ENCODE measurements at places on chromosomes 7 and 10. TPM values are rescaled to one million over a fixed set of nuclear protein-coding genes. Genes with fewer than 3 reads are reported as not detected.

Gene LBX1
- not detected for total RNA-seq

Gene COBL
- total RNA-seq: not detected

Gene PAOX
- 14.1 TPM for total RNA-seq

Gene TMEM273
- 6.7 TPM for total RNA-seq

Gene PTF1A
- total RNA-seq: not detected

Gene METTL27
- total RNA-seq: 0.66 TPM

Gene TAS2R60
- total RNA-seq: not detected

Gene MKI67
- 3.5 TPM for total RNA-seq

Gene ASAH2B
- 1.3 TPM for total RNA-seq

Gene ADCYAP1R1
- not detected for total RNA-seq

Gene PON1
- not detected for total RNA-seq

Gene MNX1
- not detected for total RNA-seq

Gene FOXI2
- not detected for total RNA-seq

Gene PRKAR2B
- 0.71 TPM for total RNA-seq

Gene FEZF1
- not detected for total RNA-seq

Gene ITIH2
- not detected for total RNA-seq

- H3K36me3 ChIP-seq: peaks cover 71% of the 10 kb centered on the region
- H3K27me3 ChIP-seq: no peaks in the 10 kb centered on the region
Observed at GRCh38 chr7:120955577-120956149, 5.1 kb downstream of the ING3 start.

- H3K27me3 ChIP-seq: no peaks in the 10 kb centered on the region
- peak overlapping the region; percentile 89 for H3K27ac ChIP-seq
- no peak overlapping the region for H3K4me3 ChIP-seq
Observed at GRCh38 chr7:144826208-144826607, 9.6 kb downstream of the TPK1 start.

DNA sequence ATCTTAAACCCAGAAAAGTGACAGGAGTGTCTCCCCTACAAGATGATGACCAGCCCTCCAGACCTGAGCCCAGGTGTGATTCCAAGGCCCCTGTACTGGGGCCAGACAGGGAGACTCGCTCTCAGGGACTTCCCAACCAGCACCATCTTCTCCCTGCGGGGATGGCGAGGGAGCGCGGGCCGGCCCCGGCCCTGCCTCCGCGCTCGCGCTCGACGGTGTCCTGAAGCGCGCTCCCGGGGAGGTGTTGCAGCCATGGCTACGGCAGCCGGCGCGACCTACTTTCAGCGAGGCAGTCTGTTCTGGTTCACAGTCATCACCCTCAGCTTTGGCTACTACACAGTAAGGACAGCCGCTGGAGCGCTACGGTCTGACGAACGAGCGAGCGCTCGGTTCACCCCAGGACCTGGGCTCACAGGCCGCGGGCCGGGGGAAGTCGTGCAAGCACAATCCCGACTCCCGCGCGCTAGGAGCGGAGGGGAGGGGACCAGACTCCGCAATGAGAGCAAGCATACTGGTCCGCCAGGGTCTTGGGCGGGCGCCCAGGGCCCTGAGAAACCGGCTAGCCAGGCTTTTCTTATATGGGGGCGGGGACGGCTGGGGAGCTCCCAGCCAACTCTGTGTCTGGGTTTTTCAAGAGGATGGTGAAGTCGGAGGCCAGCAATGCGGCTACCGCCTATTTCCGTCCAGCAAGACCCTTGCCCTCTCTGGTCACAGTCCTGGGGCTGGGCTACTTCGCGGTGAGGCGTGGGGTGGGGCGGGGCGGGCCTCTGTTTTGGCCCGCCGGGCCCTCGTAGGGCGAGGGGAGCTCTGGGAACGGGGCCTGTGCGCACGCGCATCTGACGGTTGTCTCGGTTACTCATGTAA, at the start of gene TMEM254:
Gene TMEM254 (plus strand): TSS at position 218 of the 864 bp plus-strand sequence. CDS start 35 bp downstream, at position 253.
- peak within 1 kb of the TSS; percentile 91 for H3K27ac ChIP-seq
- H3K27me3 ChIP-seq: no peaks in the 10 kb centered on the region
- peaks cover 16% of the 10 kb centered on the region for H3K36me3 ChIP-seq
- H3K4me3 ChIP-seq: peak within 1 kb of the TSS; percentile 97

DNA sequence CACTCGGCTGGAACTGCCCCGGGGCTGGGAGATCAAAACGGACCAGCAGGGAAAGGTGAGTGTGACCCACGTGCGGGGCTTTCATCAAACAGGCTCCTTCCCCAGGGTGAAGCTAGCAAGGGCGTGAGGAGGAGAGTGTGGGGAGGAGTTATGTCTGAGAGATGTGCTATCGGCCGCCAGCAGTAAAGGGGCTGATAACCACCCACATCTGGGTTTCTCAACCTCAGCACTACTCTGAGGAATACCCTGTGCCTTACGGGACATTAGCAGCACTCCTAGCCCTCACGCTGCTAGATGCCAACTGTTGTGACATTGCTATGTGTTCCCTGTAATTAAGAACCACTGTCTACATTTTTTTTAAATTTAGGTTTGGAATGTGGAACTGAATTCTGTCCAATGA, 113.9 kb upstream of the STK17A start:
- H3K4me1 ChIP-seq: no peaks in the 10 kb centered on the region
- H3K4me3 ChIP-seq: no peak overlapping the region
- no peak overlapping the region for H3K27ac ChIP-seq

GRCh38 chr10:47137311-47137851, 162.6 kb upstream of the GDF10 start:
- DNase-seq: no peak
- H3K4me1 ChIP-seq: peaks cover 4% of the 10 kb centered on the region
- no peaks in the 10 kb centered on the region for H3K27me3 ChIP-seq
- H3K4me3 ChIP-seq: no peak overlapping the region
- H3K27ac ChIP-seq: no peak overlapping the region
- H3K36me3 ChIP-seq: no peaks in the 10 kb centered on the region

DNA sequence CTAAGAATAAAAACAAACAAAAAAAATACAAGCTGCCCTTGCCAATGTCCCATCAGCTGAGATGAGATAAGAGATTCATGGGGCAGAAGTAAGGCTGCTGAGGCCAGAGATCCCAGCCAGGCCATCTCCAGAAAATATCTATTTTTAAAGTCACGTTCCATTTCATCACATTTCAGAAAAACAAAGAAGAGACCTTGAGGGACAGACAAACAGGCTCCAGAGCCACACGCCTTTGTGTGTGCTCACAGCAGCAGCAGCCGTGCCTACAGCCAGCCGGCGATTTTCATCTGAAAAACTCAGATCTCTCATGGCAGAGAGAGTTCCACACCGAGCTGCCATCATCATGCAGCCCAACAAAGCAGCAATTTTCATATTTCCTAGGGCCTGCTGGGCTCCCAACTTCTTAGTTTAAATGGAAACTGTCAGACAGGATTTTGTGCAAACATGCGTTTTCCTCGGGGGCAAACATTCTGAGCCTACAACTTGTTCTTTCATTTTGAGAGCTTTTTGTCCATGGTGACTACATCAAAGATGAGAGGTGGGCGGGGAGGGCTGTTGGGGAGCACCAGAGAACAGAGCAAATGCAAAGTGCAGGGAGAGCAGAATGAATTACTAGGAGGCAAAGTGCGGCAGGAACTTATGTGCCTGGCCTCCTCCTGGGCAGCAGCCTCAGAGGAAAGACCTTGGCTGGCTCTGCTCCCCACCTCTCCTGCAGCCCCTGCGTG, 38.8 kb downstream of the DLG5 start:
- H3K4me3 ChIP-seq: no peak overlapping the region
- no peak overlapping the region for H3K27ac ChIP-seq
- no peaks in the 10 kb centered on the region for H3K36me3 ChIP-seq
- peaks cover 4% of the 10 kb centered on the region for H3K27me3 ChIP-seq

DNA sequence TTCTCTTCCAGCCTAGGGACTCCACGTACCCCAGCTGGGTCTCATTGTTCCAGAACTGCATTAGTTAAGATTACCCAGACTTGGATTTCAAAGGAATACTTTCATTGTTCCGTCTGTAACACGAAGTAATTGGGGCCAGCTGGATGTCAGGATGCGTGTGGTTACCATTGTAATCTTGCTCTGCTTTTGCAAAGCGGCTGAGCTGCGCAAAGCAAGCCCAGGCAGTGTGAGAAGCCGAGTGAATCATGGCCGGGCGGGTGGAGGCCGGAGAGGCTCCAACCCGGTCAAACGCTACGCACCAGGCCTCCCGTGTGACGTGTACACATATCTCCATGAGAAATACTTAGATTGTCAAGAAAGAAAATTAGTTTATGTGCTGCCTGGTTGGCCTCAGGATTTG, 21.0 kb downstream of the LRRC17 start:
- no peak overlapping the region for H3K4me3 ChIP-seq
- no peaks in the 10 kb centered on the region for H3K4me1 ChIP-seq
- no peaks in the 10 kb centered on the region for H3K36me3 ChIP-seq
- DNase-seq: no peak
- H3K27ac ChIP-seq: no peak overlapping the region
- no peaks in the 10 kb centered on the region for H3K27me3 ChIP-seq

GRCh38 chr10:118763202-118763988, 8.6 kb upstream of the CACUL1 start:
- H3K4me3 ChIP-seq: no peak overlapping the region
- peaks cover 6% of the 10 kb centered on the region for H3K27me3 ChIP-seq
- DNase-seq: no peak
- H3K36me3 ChIP-seq: no peaks in the 10 kb centered on the region

- DNase-seq: no peak
- H3K27me3 ChIP-seq: no peaks in the 10 kb centered on the region
- H3K36me3 ChIP-seq: no peaks in the 10 kb centered on the region
- no peak overlapping the region for H3K27ac ChIP-seq
- H3K4me1 ChIP-seq: peaks cover 7% of the 10 kb centered on the region
- no peak overlapping the region for H3K4me3 ChIP-seq
Observed at GRCh38 chr7:65444899-65445823, 71.5 kb downstream of the ZNF92 start.

DNA sequence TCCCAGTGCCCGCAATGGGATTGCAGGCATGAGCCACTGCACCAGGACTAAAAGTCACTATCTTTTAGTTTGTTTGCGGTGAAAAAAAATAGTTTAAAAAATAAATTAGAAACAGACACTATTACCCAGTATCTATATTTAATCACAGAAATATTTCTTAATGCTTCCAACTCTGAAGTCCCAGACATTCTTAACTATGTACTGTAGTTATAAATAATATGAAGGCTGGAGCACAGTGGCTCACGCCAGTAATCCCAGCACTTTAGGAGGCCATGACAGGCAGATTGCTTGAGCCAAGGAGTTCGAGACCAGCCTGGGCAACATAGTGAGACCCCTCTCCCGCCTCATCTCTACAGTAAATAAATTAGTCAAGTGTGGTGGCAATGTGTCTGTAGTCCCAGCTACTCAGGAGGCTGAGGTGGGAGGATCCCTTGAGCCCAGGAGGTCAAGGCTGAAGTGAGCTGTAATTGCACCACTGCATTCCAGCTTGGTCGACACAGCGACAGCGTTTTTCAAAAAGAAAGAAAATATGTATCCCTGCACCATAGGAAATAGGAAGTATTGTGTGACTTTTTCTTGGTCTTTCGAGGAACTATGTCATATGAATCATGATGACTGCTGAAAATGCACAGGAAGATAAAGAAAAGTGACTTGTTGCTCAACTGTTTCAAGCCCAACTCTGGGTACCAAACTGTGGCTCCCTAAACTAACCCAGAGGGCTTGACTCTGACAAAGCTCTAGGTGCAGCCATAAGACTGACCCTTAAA, 74.9 kb upstream of the STEAP1B start:
- H3K4me3 ChIP-seq: no peak overlapping the region
- no peak overlapping the region for H3K27ac ChIP-seq
- no peak for DNase-seq

- no peaks in the 10 kb centered on the region for H3K4me1 ChIP-seq
- H3K27ac ChIP-seq: no peak overlapping the region
- DNase-seq: no peak
- H3K36me3 ChIP-seq: no peaks in the 10 kb centered on the region
- H3K4me3 ChIP-seq: no peak overlapping the region
Observed at GRCh38 chr10:10361301-10361885, 656.3 kb upstream of the CELF2 start.

- H3K4me1 ChIP-seq: no peaks in the 10 kb centered on the region
- H3K36me3 ChIP-seq: no peaks in the 10 kb centered on the region
- no peak overlapping the region for H3K4me3 ChIP-seq
- H3K27ac ChIP-seq: no peak overlapping the region
- H3K27me3 ChIP-seq: no peaks in the 10 kb centered on the region
- no peak for DNase-seq
Observed at GRCh38 chr10:116720668-116721546, 21.5 kb downstream of the HSPA12A start.

GRCh38 chr7:158244873-158245723, 342.5 kb downstream of the PTPRN2 start:
- H3K27ac ChIP-seq: no peak overlapping the region
- DNase-seq: no peak
- H3K4me3 ChIP-seq: no peak overlapping the region

GRCh38 chr7:129170441-129171021, 17.9 kb upstream of the SMO start:
- H3K27me3 ChIP-seq: no peaks in the 10 kb centered on the region
- H3K4me1 ChIP-seq: peaks cover 53% of the 10 kb centered on the region
- peak overlapping the region; percentile 88 for H3K27ac ChIP-seq
- no peak for DNase-seq

DNA sequence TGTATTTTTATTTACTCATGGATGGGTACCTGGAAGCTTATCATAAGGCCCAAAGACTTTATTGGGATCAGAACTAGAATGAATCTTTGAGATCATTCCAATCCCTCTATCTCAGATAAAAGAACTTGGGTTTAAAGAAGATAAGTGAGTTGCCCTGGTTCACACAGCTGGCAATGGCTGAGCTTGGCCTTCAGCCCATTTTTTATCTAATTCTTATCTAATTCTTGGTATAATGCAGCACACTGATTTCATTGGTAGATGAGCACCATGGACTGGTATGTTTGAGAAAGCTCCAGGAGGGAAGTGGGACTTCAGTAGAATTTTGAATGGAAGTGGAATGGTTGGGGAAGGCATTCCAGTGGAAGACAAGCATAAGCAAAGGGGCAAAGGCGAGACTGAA, 558.9 kb downstream of the REEP3 start:
- no peak overlapping the region for H3K4me3 ChIP-seq
- H3K27me3 ChIP-seq: no peaks in the 10 kb centered on the region
- H3K36me3 ChIP-seq: no peaks in the 10 kb centered on the region
- H3K4me1 ChIP-seq: no peaks in the 10 kb centered on the region
- no peak for DNase-seq

GRCh38 chr10:89303161-89303560, 1.3 kb downstream of the IFIT2 start:
- H3K36me3 ChIP-seq: peaks cover 45% of the 10 kb centered on the region
- peak overlapping the region; percentile 91 for H3K4me3 ChIP-seq
- H3K27me3 ChIP-seq: no peaks in the 10 kb centered on the region

DNA sequence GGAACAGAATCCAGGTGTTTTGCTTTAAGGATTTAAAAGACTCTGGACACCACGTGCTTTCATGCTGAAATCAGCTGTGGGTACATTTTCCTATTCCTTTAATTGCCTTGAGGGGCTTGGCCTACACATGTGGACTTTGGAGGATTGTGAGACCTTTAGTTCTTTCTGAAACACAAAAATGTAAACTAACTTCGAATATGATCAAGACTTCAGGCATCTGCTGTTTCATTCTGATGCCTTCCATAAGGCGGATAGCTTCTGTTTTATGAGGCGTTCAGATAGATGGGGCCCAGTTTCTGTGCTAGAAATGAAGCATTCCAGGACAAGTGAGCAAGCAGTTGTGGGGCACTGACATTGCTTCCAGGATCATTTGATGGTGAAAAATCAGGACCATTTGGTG, 1.5 kb upstream of the NOBOX start:
- H3K36me3 ChIP-seq: no peaks in the 10 kb centered on the region
- no peak overlapping the region for H3K27ac ChIP-seq
- no peaks in the 10 kb centered on the region for H3K4me1 ChIP-seq
- no peak overlapping the region for H3K4me3 ChIP-seq

- H3K27me3 ChIP-seq: no peaks in the 10 kb centered on the region
- H3K4me1 ChIP-seq: peaks cover 33% of the 10 kb centered on the region
- no peak for DNase-seq
- no peak overlapping the region for H3K4me3 ChIP-seq
- H3K27ac ChIP-seq: peak overlapping the region; percentile 75
Observed at GRCh38 chr10:26540601-26541000, 102.5 kb downstream of the APBB1IP start.

All from activated B cell treated with CpG ODN at 0.5 μM for 24 hours (primary cell).